Tongue (tissue), 3 donors: ENCODE measurements at places on chromosomes 13 and 19. TPM values are rescaled to one million over a fixed set of nuclear protein-coding genes. Genes with fewer than 3 reads are reported as not detected.

- DNase-seq, result no peak
These were observed 126.2 kb upstream of the ZNF91 start for GRCh38 chr19:23521471-23521870.

- DNase-seq, result no peak
These were observed 1152.2 kb upstream of the SPRY2 start for GRCh38 chr13:81493144-81493543.

- no peak for DNase-seq
These were observed 72.4 kb downstream of the STK24 start for GRCh38 chr13:98504371-98504963.

DNA sequence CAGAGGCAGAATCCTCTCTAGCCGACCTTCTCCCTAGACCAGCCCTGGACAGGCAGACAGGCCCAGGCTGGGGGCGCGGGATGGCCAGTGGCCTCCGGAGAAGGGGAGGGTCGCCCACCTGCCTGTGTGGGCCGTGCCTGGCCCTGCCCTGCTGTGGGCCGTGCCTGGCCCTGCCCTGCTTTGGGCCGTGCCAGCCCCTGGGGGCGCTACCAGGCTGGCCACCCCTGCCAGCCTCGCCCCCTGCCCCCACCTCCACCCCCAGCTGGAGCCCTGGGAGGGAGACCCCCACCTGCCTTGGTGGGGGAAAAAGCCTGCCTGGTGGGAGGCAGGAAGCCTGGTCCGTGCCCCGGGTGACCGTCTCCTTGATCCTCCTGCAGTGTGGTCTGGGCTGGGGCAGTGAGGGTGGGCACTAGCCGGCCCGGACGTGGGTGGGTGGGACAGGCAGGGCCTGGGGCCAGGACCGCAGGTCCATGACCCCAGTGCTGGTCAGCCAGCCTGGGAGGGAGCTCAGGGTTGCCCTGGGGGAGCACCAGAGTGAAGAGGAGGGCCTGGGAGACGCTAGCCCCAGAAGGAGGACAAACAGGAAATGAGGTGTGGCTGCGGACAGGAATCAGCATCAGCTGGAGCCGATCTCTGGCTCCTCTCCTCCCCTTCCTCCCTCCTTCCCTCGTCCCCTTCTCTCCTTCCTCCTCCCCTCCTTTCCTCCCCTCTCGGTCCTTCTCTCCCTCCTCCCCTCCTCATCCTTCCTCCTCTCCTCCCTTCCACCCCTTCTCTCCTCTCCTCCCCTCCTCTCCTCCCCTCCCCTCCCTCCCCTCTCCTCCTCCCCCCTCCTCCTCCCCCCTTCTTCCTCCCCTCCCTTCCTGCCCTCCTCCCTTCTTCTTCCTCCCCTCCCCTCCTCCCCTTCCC lies 5.1 kb upstream of the MKNK2 start:
- DNase-seq, result peak; percentile 74

DNA sequence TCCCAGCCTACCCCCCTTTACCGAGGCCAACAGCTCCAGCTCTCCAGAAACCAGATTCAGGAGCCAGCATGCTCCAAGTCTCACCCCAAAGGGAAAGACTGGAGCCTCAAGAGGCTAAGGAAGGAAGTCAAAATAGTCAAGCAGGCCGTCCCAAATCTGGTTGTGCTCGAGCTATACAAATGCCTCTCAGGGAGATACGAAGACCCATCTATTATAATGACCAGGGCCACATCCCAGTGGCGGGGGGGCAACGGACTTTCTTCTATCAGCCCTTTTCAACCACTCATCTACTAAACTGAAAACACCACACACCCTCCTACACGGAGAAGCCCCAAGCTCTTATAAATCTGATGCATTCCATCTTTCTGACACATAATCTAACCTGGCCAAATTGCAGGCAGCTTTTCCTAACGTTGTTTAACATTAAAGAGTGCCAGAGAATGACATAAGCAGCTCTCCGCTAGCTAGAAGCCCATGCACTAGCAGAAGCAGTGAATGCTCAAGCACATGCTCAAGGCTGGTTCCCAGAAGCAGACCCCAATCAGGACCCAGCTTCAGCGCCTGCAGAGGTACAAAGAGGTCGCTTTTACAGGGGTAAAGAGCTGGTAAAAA lies 104.6 kb upstream of the ZNF98 start:
- DNase-seq, result peak; percentile 61

DNA sequence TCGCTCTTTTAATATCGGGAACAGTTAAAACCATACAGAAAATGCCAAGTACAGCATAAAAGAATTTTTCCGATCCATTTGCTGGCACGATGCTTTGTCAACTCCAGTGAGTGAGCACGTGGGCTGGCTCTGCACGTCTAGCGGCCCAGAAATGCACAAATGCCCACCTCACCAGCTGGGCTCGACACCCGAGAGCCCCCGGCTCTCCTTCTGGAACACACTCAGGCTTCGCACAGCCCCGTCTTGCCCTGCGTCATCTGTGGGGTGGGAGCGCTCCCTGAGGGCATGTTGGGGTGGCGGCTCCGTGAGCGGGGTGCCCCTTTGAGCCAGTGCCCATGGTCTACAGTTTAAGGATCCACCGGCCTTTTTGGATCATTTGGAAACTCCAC lies 24.5 kb downstream of the ATP4B start:
- no peak for DNase-seq

GRCh38 chr19:3442487-3443071 lies 37.7 kb downstream of the SMIM24 start:
- no peak for DNase-seq

GRCh38 chr13:90896002-90896401 lies 451.5 kb upstream of the MIR17HG start:
- peak; percentile 24 for DNase-seq

- no peak for DNase-seq
These were observed 16.3 kb downstream of the PIAS4 start for GRCh38 chr19:4023600-4024398.

DNA sequence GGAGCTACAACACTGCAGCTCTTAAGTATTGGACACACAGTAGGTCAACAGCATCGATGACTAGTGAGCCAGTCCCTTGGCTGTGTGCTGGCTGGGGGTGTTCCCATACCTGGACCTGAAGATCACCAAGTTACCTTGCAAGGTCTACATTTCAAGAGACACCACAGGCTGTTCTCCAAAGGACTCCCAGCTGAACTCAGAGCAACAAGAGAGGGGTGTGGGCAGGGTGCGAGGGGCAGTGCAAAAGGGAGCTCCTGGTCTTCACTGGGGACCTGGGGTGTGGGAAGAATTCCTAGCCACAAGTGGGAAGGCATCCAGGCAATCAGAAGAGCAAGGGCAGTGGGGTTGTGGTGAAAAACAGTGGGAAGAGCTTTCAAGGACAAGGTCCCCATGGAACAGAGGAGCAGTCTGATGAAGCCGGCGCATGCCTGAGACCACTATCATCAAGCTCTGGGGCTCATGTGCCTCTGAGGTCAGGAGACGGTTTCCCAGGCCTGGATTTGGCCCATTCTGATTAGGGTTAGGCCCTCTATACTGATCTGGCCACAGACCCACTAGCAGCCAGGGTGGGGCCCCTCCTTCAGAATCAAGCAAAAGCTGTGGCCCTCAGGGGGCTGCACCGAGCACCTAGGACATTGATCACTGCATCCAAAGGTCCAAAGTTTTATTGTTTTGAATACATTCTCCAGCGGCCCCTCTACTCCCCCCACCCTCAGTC lies 4.7 kb upstream of the GSK3A start:
- no peak for DNase-seq

GRCh38 chr13:110138010-110138699 lies 168.8 kb downstream of the COL4A1 start:
- peak; percentile 54 for DNase-seq

GRCh38 chr19:3699741-3700241 lies 477 bp downstream of the PIP5K1C start:
- no peak for DNase-seq

DNA sequence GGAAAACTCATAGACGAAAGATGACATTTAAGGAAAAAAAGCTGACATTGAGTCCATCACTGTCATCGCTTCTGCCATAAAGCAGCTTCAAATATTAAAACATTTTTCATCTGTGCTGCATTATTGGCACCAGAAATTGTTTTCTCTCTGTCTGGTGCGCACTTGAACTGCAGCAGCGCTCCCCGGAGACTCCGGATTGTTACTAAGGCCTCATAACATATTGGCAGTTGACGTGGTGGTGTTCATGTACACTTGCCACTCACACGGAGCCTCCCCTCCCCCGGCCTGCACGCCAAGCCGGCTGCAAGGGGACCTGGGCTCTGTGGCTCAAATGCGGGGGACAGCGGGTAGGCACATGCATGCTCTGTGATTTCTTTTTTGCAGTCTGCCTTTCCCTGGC lies 203.2 kb downstream of the TSHZ3 start:
- peak; percentile 31 for DNase-seq

DNA sequence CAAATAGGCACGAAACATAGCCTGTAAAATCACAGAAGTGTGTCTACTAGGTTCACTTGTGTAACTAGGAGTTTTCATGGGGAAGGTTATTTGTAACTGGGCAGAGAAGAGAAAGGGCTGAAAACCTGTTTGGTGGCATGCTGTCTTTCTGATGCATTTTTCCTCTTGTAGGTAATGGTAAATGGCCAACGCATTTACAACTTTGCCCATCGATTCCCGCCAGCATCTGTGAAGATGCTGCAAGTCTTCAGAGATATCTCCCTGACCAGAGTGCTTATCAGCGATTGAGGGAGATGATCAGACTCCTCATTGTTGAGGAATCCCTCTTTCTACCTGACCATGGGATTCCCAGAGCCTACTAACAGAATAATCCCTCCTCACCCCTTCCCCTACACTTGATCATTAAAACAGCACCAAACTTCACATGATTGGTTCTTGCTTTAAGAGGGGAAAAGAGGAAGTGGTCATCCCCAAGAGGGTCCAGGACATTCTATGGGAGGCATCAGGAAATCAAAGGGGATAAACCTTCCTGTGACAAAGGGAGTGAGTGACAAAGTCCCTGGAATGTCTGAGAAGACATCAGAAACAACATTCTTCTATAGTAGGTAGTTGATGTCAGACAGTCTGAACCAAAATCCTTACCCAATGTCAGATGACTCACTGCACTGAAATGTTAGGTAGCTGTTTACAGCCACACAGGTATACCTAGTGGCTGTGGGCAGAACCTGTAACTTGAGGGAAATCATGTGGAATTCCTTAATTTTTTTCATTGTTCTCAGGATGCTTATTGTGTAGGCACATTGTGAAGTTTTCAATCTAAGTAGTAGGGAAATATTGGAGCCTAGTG lies 5.0 kb downstream of the LGALS14 start:
- no peak for DNase-seq

GRCh38 chr19:7748756-7749155 lies 1.4 kb upstream of the CD209 start:
- no peak for DNase-seq

ZNF101 gene
- 7.0 TPM for total RNA-seq

TMEM59L gene
- 12.0 TPM for total RNA-seq

SWSAP1 gene
- total RNA-seq, result 0.82 TPM

CYP2A6 gene
- not detected for total RNA-seq

POMP gene
- total RNA-seq, result 63.9 TPM

NPHS1 gene
- not detected for total RNA-seq

PDE4C gene
- total RNA-seq, result 5.7 TPM
